ENCODE measurements at places on chromosomes 3 and 15.

- no peak for DNase-seq
Measured at GRCh38 chr15:68391121-68391520, 40.8 kb downstream of the ITGA11 start.

GRCh38 chr15:60062826-60063225 lies 58.7 kb downstream of the FOXB1 start:
- no peak for DNase-seq

- no peak for DNase-seq
Measured at GRCh38 chr3:57855281-57855680, 99.2 kb downstream of the SLMAP start.

- no peak for DNase-seq
Measured at GRCh38 chr15:70436428-70436827, 326.9 kb downstream of the UACA start.

DNA sequence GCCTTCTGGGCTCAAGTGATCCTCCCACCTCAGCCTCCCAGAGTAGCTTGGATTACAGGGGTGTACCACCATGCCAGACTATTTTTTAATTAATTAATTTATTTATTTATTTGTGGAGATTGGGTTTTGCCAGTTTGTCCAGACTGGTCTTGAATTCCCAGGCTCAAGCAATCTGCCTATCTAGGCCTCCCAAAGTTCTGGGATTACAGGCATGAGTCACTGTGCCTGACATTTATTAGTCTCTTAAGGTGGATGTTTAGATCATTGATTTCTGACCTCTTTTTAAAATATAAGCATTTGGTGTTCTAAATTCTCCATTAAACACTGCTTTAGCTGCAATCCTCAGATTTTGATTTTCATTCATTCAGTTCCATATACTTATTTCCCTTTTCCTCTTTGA lies 15.6 kb downstream of the FBXW12 start:
- DNase-seq = no peak

DNA sequence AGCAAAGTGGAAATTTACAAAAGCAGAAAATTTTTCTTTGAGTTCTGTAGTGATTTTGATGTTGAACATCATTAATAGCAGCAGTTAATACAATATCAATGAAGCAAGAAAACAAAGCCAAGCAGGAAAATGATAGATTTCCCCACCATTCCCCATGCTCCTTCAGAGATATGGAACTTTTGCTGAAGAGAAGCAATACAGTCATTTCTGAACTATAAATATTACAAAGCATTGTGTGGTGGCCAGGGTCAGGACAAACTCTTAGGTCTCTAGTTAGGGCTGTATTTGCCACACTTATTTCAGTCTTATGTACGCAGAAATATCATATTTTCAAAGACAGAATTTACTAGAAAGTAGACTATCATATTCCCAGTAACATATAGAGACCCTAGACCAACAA lies 88.8 kb upstream of the P3H2 start:
- DNase-seq = no peak

DNA sequence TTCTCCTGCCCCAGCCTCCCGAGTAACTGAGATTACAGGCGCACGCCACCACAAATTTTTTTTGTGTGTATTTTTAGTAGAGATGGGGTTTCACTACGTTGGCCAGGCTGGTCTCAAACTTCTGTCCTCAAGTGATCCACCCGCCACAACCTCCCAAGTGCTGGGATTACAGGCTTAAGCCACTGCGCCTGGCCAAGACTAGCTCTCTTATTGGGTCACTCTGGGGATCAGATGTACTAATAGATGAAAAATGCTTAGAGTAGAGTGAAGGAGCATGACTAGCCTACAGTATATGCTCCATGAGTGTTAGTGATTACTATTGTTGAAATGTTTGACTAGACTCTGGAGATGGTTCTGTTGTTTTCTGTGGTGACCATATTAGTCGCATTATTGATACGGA lies 21.8 kb downstream of the RARB start:
- no peak for DNase-seq

All from fibroblast of skin of right quadriceps (primary cell).